Bronchial smooth muscle cell (primary cell): ENCODE measurements at places on chromosomes 6 and 20. TPM values are rescaled to one million over a fixed set of nuclear protein-coding genes. Genes with fewer than 3 reads are reported as not detected.

The CST3 gene
- total RNA-seq = 164 and 269 TPM in 2 replicates

The ACOT8 gene
- 46.2 and 58.5 TPM in 2 replicates for total RNA-seq

The TPD52L1 gene
- total RNA-seq = 7.4 TPM in 2 replicates

The MRPS18B gene
- 39.6 and 48.1 TPM in 2 replicates for total RNA-seq

The OR12D1 gene
- total RNA-seq = not detected in 2 replicates

The NTSR1 gene
- under 0.01 and 0.32 TPM in 2 replicates for total RNA-seq

The CD83 gene
- 1.9 and 2.5 TPM in 2 replicates for total RNA-seq

The BMP5 gene
- 0.16 TPM in 1 of 2 replicates, not detected in the other for total RNA-seq

The F13A1 gene
- not detected in 2 replicates for total RNA-seq

The TGM3 gene
- total RNA-seq = 0.09 TPM in 1 of 2 replicates, not detected in the other

The MOXD1 gene
- total RNA-seq = 21.6 and 71.6 TPM in 2 replicates

The SLC17A2 gene
- total RNA-seq = not detected in 2 replicates

The SS18L1 gene
- 8.0 and 11.5 TPM in 2 replicates for total RNA-seq

The DNAH8 gene
- under 0.01 TPM in 1 of 2 replicates, not detected in the other for total RNA-seq

The SPATA2 gene
- total RNA-seq = 1.1 and 1.4 TPM in 2 replicates

The MEI4 gene
- not detected in 2 replicates for total RNA-seq

The UQCC2 gene
- 19.4 and 26.2 TPM in 2 replicates for total RNA-seq

The KIF6 gene
- total RNA-seq = 0.16 and 0.52 TPM in 2 replicates

The MMP24 gene
- total RNA-seq = 0.09 and 0.47 TPM in 2 replicates

The IRF4 gene
- total RNA-seq = 0.63 and 3.3 TPM in 2 replicates

The RFX6 gene
- not detected in 2 replicates for total RNA-seq

The FKBP5 gene
- 1.7 and 3.0 TPM in 2 replicates for total RNA-seq

The DNMT3B gene
- total RNA-seq = 1.1 and 1.5 TPM in 2 replicates

The RAB23 gene
- 24.7 and 31.6 TPM in 2 replicates for total RNA-seq

The ARMH2 gene
- not detected in 2 replicates for total RNA-seq

The CLVS2 gene
- under 0.01 TPM in 1 of 2 replicates, not detected in the other for total RNA-seq

The TRAPPC3L gene
- 0.09 and 0.16 TPM in 2 replicates for total RNA-seq

The SLC22A16 gene
- total RNA-seq = not detected in 2 replicates
